ENCODE measurements at places on chromosomes 3 and 15.

- H3K4me3 ChIP-seq = no peak overlapping the region
- no peaks in the 10 kb centered on the region for H3K36me3 ChIP-seq
- no peak for DNase-seq
- H3K27me3 ChIP-seq = no peaks in the 10 kb centered on the region
Measured at GRCh38 chr3:30512576-30512975, 93.8 kb upstream of the TGFBR2 start.

- H3K36me3 ChIP-seq = no peaks in the 10 kb centered on the region
- peaks cover 6% of the 10 kb centered on the region for H3K4me1 ChIP-seq
- no peak overlapping the region for H3K27ac ChIP-seq
Measured at GRCh38 chr15:70560617-70561328, 202.6 kb downstream of the UACA start.

DNA sequence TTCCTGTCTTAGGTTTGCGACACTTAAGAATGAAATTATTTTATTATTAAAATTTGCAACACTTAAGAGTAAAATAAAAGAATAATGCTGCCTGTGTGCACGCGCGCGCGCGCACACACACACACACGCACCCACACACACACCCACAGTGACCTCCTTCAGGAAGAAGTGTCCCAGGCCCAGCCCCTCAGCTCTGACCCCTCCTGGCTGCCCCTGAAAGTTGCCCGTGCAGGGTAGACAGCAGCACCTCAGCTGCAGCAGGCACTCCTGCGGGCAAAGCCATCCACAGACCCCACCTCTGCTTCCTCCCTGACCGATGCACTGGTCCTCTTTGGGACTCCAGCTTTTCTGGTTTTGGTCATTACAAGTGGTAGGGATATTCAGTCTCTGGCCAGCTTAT is 478.2 kb downstream of the NTRK3 start:
- no peak overlapping the region for H3K4me3 ChIP-seq
- no peaks in the 10 kb centered on the region for H3K36me3 ChIP-seq
- DNase-seq = no peak
- H3K4me1 ChIP-seq = no peaks in the 10 kb centered on the region

- H3K27me3 ChIP-seq = no peaks in the 10 kb centered on the region
- no peak for DNase-seq
- H3K27ac ChIP-seq = no peak overlapping the region
- H3K36me3 ChIP-seq = peaks cover 5% of the 10 kb centered on the region
Measured at GRCh38 chr3:105495021-105495420, 128.3 kb downstream of the ALCAM start.

DNA sequence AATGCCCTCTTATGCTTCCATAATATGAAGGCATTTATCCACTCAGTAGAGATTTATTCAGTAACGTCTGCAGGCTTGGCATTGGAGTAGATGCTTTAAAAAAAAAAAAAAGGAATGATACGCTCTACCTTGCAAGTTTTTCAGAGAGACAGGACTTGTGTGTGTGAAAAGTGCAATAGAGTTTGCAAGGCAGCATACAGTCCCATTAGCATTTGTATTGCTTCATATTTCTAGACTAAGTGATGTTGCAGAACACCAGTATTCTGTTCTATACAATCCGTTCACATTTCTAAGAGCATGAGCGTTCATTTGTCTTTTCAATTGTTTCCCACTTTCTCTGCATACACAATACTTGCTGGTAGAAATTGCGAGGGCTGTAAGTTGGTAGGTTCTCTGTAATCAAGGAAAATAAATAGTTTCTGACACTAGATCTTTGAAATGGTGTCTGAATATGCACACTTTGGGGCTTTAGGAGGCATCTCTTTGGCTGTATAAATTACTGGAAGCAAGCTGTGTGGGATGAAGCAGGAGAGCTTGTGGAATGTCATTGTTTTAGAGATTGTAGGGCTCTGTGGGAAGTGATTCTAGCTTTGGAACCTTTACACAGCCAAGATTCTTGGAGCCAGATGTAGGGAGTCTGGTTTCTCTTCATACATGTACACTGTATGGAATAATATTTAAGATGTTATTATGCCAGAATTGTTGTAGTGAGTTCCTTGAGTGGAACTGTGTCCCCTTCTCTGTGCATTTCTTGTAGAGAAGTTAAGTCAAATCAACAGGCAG is 262.7 kb downstream of the FEZF2 start:
- H3K4me1 ChIP-seq = no peaks in the 10 kb centered on the region
- H3K36me3 ChIP-seq = no peaks in the 10 kb centered on the region
- DNase-seq = no peak
- H3K4me3 ChIP-seq = no peak overlapping the region
- H3K27ac ChIP-seq = no peak overlapping the region

- no peak for DNase-seq
- no peak overlapping the region for H3K27ac ChIP-seq
Measured at GRCh38 chr15:86055688-86056087, 24.0 kb upstream of the AGBL1 start.

GRCh38 chr3:29971895-29972294 is 634.5 kb upstream of the TGFBR2 start:
- no peak for DNase-seq
- H3K4me1 ChIP-seq = no peaks in the 10 kb centered on the region
- no peak overlapping the region for H3K27ac ChIP-seq
- peaks cover 12% of the 10 kb centered on the region for H3K27me3 ChIP-seq
- H3K4me3 ChIP-seq = no peak overlapping the region

- no peak for DNase-seq
- H3K36me3 ChIP-seq = no peaks in the 10 kb centered on the region
- no peak overlapping the region for H3K4me3 ChIP-seq
- H3K27ac ChIP-seq = no peak overlapping the region
Measured at GRCh38 chr3:10982782-10983181, 9.8 kb upstream of the SLC6A1 start.
